Inflammatory macrophage treated with lipopolysaccharide for 4 hours (primary cell): ENCODE measurements at places on chromosomes 16 and 17.

DNA sequence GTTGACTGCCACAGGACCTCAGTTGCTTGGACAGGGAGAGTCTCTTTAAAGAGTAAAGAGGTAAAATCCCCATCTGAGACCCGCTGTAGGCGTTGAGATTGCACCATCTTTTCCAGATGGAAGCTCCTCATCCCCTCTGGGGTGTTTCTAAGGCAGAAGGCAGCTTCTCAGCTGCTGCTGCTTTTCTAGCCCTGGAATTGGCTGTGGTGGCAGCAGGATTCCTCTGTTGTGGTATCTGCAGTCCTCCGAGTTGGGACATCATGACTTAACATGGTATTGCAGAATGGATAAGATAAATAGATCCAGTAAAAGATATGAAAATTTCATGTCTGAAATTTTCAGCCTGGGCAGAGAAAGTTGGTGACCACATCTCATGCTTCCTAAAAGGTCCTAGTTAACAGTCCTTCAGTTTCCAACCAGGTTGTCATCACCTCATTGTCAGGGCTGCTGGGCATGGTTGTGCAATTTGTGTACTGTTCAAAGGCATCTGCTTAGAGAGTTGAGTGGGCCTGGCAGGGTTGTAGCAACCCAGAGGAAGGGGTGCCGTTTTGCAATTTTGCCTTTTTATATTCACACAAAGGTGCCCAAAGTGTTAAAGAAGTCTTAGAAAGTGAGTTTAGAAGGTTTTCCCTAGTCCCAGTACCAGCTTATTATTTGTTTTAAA is 150.4 kb downstream of the SPECC1 start:
- DNase-seq: no peak

DNA sequence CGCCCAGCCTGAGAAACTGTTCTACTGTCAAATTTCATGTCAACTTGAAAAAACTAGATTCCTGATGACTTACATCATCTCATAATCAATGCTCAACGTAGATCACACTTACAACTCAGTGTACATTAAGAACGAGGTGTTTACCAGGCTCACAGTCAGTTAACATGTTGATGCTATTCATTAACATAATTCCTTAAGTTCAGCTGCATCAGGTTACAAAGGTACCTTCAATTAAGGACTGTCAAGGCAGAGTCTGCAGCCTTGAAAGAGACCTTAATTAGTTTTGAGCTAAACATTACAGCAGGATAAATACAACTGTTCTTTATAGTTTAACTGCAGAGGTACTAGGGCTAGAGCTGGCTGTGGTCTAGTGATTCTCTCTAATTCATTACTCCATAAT is 1.9 kb downstream of the GNA13 start:
- DNase-seq: no peak

DNA sequence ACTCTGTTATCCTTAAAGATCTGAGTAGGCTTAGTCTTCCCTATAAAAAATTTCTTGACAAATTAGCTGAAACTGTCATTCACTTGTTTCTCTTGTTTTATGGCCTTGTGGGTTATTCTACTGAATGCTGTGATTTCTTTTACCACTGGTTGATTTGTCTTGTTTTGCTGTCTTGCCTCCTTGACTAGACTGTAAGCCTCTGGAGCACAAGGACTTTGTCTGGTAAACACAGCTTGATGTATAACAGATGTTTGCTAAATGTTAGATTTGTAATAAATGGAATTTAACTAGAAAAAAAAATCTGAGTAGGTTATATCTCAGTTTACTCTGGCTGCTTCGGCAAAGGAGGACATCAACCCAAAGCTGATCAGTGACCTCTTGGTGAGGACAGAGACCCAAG is 21.6 kb downstream of the VAC14 start:
- no peak for DNase-seq

- no peak for DNase-seq
These were observed 5.7 kb downstream of the HS3ST3B1 start for GRCh38 chr17:14306596-14306995.

GRCh38 chr17:6797718-6798351 is 21.8 kb downstream of the FBXO39 start:
- no peak for DNase-seq

DNA sequence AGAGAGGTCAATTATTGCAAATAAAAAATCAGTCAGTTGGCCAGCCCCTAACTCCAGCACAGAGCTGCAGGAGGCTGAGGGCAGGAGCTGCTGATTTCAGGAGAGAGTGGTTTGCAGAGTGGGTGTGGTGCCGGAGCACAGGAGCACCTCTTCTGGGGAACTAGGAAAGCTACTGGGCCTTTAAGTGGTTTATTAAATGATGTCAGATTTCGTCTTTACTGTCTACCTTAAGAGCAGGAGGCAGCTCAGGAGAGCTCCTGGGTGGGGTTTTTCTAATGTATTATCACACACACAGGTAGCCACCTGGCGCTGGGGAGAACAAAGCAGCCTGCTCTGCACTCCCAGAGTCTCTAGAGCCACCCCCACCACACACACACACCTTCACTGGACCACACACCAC is 11.5 kb upstream of the HAS3 start:
- DNase-seq: no peak

GRCh38 chr17:521561-522325 is 169.1 kb upstream of the RPH3AL start:
- no peak for DNase-seq

GRCh38 chr17:7587420-7588151 is 2.3 kb downstream of the SOX15 start:
- DNase-seq: no peak

GRCh38 chr16:82368041-82368440 is 198.0 kb upstream of the MPHOSPH6 start:
- DNase-seq: no peak

GRCh38 chr16:72939247-72939646 is 108.7 kb downstream of the ZFHX3 start:
- no peak for DNase-seq

DNA sequence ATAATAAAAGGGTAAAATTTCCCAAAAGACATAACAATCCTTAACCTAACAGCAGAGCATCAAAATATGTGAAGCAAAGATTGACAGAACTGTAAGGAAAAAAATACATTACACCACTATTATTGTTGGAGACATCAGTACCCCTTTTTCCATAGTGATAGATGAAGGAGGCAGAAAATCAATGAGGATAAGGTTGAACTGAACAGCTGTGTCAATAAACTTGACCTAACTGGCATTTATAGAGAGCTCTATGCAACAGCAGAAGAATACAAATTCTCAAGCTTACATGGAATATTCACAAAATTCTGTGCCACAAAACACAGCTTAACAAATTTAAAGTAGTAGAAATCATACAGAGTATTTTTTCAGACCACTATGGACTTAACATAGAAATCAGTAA is 195.0 kb upstream of the ELAC2 start:
- no peak for DNase-seq

DNA sequence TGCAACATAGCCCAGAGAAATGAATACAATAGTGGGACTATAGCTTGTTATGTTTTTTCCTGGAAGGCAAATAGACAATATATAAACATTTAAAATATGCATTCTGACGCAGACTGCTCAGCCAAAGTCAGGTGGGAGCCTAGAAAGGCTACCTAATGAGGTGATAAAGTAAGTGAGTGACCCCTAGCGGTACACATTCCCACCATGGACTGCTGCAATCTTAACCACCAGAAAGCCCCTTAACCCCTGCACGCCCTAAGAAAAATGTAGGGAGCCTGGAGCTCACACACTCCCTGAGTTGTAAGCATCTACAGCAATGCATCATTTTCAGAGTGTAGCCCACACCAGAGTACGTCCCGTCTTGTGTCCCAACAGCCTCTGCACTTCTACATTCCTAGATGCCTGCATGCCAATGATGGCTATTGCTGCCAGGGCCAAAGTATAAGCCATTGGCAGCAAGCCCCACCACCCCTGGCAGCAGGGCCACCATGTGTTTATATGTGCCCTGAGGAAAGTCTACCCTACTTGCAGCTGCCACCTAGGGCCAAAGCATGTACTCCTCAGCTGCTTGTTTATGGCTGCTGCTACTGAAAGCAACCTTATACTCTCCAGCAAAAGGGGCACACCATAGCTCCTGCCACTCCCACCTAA is 127.6 kb downstream of the KIF2B start:
- no peak for DNase-seq

DNA sequence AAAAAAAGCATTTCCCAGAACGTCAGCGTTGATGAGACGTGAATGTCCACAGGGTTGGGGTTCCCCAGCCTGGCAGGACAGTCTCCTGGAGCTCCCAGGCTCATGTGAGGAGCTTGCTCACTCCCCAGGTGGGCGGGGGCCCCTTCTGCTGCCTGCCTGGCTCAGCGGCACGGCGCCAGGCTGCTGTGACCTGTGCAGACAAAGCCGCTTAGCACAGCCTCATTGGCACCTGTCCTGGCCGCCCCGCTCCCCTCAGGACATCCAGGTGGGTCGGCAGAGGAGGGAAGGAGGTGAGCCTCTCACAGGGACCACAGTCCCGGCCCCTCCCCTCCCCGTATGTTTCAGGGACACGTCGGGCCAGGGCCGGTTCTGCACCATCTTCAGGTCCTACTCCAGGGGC is 12.9 kb upstream of the WFIKKN1 start:
- DNase-seq: no peak

DNA sequence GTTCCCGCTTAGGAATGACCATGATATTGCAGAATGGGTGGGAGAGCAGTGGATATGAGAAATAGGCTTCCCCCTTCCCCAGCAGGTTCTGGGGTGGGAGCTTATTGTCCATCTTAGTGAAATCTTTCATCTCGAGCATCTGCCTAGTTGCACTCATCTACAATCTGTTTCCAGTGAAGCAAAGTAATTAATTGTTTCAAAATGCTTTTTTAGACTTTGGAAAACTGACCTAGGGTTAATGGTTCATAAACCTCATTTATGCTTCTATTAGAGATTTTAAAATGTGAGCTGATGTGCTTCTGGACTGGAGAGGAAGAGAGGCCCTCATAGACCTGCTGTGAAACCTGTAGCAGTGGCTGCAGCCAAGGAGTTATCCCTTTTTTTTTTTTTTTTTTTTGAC is 247.7 kb upstream of the XYLT1 start:
- DNase-seq: no peak

GRCh38 chr16:10918294-10919002 is 23.8 kb downstream of the DEXI start:
- peak; percentile 91 for DNase-seq

DNA sequence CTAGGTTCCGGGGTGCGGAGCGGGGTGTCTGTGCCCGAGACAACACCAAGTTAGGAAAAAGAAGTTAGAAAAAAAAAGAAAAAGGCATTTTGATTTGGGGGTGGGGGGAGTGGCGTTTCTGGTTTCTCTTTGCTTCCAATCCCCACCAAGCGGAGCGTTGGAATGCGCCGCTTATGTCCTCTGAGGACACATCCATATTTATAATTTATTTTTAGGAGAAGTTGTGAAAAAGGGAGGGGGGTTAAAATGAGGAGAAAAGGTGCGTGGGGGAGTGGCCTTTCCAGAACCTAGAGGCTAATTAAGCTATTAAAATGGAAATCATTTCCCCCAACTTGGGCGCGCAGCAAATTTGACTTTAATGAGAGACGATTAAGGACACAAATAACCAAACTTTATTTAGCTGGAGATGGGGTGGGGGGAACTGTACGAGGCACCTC is 232.1 kb downstream of the MRTFB start:
- no peak for DNase-seq

GRCh38 chr17:39028690-39029089 is 61.5 kb upstream of the FBXO47 start:
- no peak for DNase-seq

DNA sequence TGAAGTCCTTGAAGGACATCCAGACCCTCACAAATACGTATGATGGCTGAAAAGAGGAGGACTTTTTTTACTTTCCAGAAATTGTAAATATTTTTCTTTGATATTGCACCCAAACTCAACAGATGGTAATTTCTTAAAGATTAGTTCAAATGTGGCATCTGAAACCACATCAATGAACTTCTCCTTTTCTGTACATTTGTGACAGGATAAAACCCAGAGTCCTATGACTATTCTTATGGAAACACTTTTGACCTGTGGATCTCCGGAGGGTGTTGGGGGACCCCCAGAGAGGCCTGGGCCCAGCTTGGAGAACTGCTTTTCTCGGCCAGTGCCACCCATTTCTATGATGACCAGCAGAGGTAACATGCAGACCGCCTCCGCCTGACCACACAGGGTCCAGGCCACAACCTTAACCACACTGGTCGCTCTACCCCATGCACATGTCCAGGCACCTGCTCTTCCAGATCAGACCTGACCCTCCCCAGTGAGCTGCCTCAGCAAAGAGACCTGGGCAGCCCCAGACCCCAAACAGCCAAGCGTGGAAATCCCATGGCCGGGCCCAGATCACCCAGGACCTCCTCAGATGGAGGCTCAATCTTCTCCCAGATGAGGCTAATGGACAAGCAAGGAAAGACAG is 22.7 kb downstream of the RPH3AL start:
- DNase-seq: peak; percentile 30

GRCh38 chr17:77706938-77707337 is 251.6 kb upstream of the TNRC6C start:
- no peak for DNase-seq

DNA sequence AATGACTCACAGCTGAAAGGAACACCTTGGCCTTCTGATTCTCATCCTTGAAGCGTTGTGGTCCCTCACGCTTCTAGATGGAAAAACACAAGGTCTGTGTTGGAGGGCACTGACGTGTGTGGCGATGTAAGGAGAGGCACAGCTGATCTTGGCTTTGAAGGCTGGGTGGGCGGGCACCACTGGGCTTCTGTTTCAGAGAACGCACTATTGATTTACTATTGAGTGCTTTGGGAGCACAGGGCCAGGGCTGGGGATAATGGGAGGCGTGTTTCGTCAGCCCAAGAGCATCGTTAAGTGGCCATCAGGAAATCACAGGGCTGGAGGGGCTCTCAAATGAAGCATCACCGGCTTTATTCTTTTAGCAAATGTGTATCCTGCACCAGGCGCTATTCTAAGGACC is 70.7 kb downstream of the CMIP start:
- no peak for DNase-seq

DNA sequence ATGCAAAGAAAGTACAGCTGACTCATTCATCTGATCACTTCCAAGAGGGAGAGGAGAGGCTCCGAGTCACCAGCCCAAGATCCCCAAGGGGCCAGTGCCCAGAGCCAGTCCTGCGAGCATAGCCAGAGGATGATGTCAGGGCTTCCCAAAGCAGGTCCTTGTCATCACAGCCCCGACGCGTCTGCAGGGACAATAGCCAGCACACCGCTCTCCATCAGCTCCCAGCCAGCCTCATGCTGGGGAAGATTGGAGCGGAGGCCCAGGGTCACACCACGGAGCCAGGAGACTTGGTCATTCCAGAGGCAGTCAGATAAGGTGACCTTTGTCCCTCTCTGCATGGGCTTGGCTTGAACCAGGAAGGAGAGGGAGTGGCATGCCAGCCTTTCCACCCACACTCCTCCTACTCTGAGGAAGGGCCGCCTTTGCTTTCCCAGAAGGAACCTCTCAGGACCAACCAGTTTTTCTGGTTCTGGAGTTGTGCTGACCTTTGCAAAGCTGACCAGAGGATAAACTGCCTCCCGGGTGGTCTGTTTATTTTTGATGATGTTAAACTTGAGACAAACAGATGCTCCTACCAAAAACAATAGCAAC is 58.3 kb upstream of the ARHGAP44 start:
- no peak for DNase-seq
